T1000 (cell line): ENCODE measurements at places on chromosomes 16 and 17.

- DNase-seq, result no peak
These were observed at the start of gene ATP2A3 for GRCh38 chr17:3964203-3965117. Gene ATP2A3, minus strand, starts transcription at chr17:3964437. Its CDS starts 146 bp downstream, at chr17:3964291.

DNA sequence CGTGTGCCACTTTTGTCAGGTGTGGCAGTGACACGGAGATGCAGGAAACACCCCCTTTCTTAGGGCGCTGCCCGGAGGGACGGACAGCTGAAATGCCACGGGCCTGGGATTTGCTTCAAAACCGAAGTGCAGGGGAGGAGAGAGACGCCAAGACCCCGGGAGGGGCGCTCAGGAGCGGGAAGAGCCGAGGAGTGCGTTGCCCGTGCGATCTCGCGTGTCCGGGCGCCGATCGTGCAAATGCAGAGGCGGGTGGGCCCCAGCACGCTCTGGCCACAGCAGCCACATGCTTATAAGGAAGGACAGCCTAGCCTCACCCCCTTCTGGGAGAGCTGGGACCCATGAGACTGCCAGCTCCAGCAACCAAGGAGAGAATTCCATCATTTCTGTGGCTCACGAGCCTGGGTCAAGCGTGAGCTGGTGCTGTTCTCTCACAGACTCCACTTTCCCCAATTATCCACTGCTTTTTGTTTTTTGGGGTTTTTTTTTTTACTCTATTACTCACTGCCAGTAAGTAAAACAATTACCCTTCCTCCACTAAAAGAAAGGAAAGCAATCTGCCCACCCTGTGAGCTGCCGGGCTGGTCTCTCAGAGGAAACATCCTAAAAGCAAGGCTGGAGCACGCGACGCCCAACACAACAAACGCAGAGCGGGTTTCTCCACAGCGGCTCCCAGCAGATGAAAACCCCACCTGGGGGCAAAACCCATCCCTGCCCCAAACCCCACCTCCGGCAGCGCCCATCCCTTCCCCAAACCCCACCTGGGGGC is 27.2 kb upstream of the C16orf95 start:
- no peak for DNase-seq

GRCh38 chr17:66540131-66540781 is 237.8 kb downstream of the PRKCA start:
- peak; percentile 42 for DNase-seq

DNA sequence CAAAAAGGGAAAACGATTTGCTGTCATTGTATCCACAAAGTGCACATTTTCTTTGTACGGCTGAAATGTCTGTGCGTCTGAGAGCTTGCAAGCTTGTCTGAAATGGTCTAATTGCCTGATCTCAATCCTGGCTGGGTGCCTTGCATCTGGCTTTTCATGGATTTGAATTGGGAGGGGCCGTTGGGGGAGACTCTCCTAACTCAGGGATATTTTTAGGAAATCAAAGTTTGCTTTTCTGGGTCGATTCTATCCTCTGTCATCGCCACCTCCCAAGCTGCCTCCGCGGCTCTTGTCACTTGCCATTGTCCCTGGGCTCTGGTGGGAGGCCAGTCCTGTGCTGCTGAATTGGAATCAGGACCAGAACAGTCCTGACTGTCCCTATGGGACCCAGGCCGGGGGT is 33.3 kb upstream of the MGAT5B start:
- no peak for DNase-seq

DNA sequence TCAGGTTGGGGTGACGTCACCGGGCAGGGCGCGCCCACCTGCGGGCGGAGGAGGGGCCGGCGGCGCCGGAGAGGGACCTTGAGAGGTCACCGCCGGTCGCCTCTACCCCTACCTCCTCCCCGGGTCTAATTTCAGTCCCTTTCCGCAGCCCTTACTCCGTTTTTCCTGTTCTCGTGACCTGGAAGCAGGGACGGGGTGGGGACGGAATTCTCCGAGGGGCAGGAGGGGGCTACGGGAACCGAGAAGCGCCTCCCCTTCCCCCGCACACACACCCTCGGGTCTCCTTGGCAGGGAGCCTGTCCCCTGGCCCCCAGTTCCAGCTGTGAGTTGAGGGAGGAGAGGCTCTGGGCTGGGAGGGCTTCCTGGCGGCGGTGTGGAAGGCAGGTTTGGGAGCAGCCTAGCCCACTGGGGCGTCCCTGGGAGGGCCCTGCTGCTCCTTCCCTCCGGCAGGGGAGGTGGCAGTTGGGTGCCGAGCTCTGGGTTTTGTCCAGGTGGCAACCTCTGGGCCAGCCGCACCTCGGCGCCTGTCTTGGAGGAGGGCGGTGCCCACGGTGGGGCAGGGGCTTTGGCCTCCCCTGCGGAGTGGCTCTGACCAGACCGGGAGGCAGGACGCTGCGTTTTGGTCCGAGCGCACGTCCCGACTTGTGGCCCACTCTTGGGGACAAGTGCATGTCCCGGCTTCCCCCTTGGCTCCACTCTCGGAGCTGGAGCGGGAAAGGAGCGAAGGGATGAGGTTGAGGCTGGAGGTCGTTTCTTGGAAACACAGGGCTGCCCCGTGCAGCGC is 773 bp downstream of the SYNGR3 start:
- DNase-seq, result no peak
